ENCODE measurements at places on chromosomes 7 and 10. TPM values are rescaled to one million over a fixed set of nuclear protein-coding genes. Genes with fewer than 3 reads are reported as not detected.

Gene C10orf67
- total RNA-seq: 0.14 TPM

Gene TSC22D4
- total RNA-seq: 12.1 TPM

Gene UNCX
- not detected for total RNA-seq

Gene LRRC4
- 0.46 TPM for total RNA-seq

Gene KIAA1549
- total RNA-seq: 1.4 TPM

Gene TMEM176B
- 3.8 TPM for total RNA-seq
